ENCODE measurements at places on chromosomes 2 and 18.

- no peak for DNase-seq
Observed at GRCh38 chr2:172196768-172197431, 94.2 kb upstream of the DLX2 start.

- no peak for DNase-seq
Observed at GRCh38 chr18:8747440-8747937, 42.1 kb downstream of the MTCL1 start.

DNA sequence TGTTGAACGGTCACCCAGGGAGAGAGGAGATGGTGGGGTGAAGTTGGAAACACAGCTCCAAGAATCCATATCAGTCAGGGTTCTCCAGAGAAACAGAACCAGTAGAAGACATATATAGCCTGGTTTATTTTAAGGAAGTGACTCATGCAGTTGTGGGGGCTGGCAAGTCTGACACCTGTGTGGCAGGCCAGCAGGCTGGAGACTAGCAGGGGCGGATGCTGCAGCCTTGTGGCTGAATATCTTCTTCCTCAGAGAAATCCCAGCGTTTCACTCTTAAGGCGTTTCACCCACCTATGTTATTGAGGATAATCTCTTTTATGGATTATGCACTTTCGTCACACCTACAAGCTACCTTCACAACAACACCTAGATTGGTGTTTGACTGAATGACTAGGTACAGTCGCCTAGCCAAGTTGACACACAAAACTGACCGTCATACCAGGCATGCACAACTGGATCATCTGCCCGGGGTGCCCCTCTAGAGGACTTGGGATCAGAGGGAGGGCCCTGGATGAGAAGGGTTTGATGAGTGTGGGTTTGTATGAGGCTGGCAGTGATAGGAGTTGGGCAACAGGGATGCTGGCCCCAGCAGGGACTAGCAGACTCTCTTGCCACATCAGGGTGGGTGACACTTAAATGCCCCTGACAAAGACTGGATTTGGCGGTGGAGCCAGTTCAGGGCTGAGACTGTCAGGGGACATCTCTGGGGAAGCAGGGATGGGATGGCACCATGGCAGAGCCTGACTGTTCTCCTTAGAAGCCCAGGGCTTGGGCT, 23.4 kb downstream of the MROH2A start:
- no peak for DNase-seq

DNA sequence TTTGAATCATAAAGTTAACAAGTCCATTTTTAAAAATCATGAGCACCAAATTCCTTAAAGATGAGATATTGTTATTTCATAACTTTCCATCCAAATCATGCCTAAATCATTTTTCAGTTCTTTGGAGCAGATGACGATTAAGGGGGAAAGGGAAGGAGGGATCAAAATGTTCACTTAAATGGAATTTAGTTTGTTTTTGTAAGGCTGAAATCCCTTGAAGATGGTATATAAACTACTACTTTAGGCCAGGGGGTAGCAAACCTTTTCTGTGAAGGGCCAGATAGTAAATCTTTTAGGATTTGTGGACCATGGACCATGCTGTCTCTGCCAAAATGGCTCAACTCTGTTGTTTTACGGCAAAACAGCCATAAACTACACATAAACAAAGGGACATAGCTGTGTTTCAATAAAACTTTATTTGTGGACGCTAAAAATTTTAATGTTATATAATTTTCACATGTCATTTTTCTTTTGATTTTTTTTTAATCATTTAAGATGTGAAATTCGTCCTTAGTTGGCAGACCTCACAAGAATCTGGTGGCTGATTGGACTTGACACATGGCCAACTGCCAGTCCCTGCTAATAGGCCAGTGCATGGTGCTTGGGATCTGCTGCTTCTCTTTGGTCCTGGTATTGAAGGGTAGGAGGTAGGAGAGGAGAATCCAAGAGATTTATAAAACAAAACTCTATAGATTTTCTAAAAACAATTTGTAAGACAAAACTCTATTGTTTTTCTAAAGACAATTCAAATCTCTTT, 52.0 kb upstream of the RTN4 start:
- DNase-seq: no peak

DNA sequence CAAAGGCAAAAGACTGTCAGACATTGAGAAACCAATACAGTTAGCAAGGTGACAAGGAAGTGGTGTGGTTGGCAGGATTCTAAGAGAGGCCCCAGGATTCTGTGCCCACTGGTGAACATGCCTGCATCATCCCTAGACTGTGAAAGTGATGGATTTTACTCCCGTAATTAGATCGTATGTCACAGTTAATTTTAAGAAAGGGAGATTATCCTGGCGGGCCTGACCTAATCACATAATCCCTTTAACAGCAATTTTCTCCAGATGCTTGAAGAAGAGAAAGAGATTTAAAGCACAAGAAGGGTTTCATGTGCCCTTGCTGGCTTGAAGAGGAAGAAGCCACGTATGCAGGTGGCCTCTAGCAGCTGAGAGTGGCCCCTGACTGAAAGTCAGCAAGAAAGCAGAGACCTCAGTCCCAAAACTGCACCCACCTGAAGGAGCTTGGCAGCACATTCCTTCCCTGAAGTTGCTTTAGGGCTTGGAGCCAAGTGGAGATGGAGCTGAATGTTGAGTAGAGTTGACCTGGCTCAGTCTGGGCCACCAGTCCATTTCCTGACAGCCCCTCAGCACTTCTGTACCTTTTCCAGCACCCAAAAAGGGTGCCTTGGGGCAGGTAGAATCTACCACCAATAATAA, 49.1 kb downstream of the GTF3C3 start:
- no peak for DNase-seq

DNA sequence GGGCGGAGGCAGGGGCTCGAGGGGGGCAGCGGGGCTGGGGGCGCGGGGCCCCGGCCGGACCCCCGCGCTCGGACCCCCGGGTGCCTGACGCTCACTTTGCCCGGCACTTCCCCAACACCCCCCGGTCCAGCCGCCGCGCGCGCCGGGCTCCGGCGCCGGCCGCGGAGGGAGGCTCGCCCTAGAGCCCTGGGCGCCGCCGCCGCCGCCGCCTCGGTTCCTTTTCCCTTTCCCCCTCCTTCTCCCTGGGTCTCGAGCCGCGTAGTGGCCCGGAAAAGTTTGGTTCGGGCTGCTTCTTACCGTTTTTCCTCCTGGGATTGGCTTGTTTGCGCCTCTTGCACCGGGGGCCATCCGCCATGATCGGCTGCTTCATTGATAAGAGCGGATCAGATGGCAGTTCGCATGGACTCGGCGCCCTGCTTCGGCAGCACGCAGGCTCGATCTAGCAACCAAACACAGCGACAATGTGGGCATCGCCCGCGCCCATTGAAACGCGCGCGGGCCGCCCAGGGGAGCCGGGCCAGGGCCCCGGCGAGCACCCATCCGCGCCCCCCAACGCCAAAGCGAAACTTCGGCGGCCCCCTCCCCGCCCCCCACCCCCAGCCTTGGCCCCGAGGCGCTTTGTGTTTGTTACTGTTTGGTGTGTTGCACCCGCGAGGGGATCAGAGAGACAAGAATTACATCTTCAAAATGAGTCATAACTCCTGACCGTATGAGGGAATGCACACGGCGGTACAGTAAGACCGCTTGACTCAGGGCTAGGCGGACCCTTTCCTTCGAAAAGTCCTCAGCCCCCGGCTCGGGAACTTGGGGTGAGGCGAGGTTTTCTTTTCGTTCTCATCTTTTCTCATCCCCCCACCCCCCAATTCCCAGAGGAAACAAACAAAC, 2.7 kb downstream of the ZEB2 start:
- no peak for DNase-seq

GRCh38 chr2:132573444-132574007, 96.5 kb downstream of the LYPD1 start:
- no peak for DNase-seq

DNA sequence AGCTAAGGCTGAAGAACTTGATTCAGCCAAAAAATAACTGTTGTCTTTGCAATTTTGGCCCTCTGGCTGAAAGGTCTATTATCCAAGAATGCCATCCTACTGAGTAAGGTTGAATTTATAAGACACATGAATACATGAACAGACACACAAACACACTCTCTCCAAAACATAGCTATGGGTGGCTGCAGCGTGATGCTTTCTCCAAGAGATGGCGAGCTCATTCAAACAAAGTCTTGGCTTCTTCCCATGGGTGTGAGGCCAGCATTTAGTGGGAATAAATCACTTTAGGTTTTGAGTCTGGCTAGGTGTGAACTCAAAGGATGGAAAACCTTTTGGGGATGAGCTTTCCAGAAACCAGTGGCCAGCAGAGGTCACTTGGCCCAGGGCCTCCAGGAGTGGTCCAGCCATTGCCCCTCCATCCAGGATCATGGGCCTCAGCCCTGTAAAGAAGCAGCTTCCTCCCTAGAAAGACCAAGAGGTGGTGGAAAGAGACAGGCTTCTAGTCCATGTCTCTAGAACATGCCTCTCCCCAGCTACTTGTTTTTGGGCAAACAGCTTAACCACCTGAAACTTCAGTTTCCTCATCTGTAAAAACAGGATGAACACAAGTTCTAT, 11.0 kb upstream of the OSR1 start:
- DNase-seq: no peak

DNA sequence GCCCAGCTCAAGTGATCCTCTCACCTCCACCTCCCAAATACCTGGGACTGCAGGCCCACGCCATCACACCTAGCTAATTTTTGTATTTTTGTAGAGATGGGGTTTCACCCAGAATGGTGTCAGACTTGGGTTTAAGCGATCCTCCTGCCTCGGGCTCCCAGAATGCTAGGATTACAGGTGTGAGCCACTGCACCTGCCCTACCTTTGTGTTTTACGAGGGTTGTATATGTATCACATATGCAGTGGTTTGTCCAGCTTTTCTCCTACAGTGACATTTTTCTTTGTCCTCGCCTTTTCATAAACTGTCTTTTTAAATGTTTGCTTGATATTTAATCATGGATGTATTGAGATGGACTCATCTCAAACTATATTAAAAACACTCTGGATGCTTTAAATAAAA, 38.5 kb downstream of the AGAP1 start:
- no peak for DNase-seq

GRCh38 chr18:49368876-49369440, 91.5 kb downstream of the DYM start:
- no peak for DNase-seq

DNA sequence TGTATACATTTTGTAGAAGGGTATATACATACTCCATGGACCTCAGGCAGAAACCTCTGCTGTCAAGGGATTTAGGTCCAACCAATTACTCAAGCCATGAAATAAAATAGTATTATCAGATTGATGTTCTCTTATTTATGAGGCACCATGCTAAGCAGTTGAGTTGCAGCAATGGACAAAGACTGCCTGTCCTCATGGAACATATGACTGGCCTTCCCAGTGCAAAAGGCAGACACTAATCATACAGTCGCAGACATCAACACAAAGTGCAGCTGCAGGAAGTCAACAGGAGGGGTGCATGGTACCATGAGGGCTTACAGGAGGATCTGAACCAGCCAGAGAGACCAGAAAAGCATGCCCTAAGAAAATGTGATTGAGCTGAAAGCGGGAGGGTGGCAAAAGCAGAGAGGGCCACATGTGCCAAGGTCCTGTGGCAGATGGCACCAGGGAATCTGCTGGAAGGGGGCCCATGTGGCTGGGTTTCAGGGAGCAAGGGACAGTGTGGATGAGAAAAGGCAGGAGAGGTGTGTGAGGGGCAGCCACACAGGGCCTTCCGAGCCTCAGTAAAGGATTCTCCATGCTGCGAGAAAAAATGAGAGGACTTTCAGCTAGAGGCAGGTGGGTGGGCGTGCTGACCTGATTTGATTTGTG, 61.4 kb upstream of the RNF152 start:
- DNase-seq: no peak

GRCh38 chr2:99635710-99636109, 145.9 kb upstream of the REV1 start:
- no peak for DNase-seq

DNA sequence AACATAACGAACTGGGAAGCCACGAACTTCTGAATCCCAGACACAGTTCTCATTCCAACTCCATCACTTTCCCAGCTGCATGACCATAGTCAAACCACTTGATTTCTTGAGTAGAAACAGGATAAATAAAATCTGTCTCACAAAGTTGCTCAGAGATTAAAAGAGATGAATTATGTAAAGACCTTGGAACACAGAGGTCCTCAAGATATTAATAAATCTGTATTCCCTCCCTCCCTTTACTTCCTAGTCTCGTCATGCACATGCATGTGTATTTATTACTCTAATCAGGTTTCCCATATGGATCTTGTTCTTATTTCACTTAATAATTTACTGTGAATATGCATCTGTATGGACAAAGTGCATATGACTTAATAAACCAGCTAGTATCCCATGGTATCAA, 21.1 kb upstream of the CSRNP3 start:
- no peak for DNase-seq

DNA sequence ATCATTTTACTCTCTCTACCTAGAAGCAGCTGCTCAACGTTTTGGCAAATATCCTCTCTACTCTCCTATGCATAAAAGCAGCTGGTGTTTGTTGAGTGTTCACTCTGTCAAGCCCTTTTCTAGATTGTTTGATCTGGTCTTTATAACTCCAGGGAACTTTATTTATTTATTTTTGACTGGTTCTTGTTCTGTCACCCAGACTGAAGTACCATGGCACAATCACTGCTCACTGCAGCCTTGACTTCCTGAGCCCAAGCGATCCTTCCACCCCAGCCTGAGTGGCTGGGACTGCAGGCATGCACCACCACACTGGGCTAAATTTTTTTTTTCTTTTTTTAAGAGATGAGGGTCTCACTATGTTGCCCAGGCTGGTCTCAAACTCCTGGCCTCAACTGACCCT, 12.7 kb downstream of the CATIP start:
- no peak for DNase-seq

GRCh38 chr2:154992826-154993225, 294.3 kb downstream of the KCNJ3 start:
- no peak for DNase-seq

GRCh38 chr2:131641414-131642206, 113.9 kb downstream of the CCDC74A start:
- DNase-seq: no peak

DNA sequence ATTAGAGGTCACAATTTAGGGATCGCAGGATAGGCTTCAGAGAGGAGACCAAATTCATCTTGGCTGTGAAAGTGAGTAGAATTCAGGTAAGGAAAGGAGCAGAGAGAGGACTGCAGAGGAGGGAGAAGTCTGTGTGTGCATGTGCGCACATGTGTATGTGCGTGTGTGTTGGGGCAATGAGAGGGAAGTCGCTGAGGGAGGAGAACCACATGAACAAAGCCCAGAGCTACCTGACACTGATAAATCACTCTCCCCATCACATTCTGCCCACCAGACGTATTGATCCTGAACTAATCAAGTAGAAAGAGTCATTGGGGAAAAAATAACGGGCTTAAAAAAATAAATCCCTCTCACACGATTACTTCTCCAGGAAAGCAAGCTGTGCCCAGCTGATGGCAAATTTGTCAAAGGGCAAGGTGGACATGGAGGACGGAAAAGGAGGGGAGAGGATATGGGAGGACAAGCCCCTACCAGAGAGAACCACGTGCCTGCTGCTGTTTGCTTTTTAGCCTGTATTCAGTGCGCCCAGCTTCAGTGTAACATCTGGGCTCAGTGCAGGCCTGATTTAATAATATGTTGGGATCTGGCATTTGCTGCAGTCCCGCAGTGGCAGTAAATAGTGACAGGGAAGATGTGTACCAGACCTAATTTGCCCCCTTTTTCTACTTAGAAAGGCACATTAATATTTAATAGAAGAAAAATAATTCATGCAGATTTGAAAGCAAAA, 307.5 kb downstream of the C1D start:
- no peak for DNase-seq
